Spinal cord (tissue), 10 donors: ENCODE measurements at places on chromosomes 5 and 9. TPM values are rescaled to one million over a fixed set of nuclear protein-coding genes. Genes with fewer than 3 reads are reported as not detected.

The FBP1 gene
- 1.8 TPM for total RNA-seq

The CDH6 gene
- total RNA-seq = 50.9 TPM

The HINT2 gene
- total RNA-seq = 16.3 TPM

The UNC13B gene
- total RNA-seq = 37.9 TPM

The ROR2 gene
- total RNA-seq = 3.1 TPM

The ANGPTL2 gene
- 22.1 TPM for total RNA-seq

The NR6A1 gene
- total RNA-seq = 2.8 TPM

The PPP6C gene
- total RNA-seq = 41.5 TPM

The FABP6 gene
- 2.8 TPM for total RNA-seq

The KIF12 gene
- total RNA-seq = 0.59 TPM

The SERINC5 gene
- 64.5 TPM for total RNA-seq

The C8G gene
- total RNA-seq = 1.3 TPM

The PAIP1 gene
- total RNA-seq = 135 TPM

The NKD2 gene
- 11.2 TPM for total RNA-seq

The SLC23A1 gene
- total RNA-seq = not detected

The DIRAS2 gene
- total RNA-seq = 50.8 TPM

The CTXN3 gene
- 21.4 TPM for total RNA-seq

The AQP3 gene
- 2.5 TPM for total RNA-seq

The PFDN1 gene
- 57.0 TPM for total RNA-seq

The PAX5 gene
- total RNA-seq = 0.89 TPM

The FGF1 gene
- total RNA-seq = 25.6 TPM

The PRRC2B gene
- 112 TPM for total RNA-seq

The ZNF483 gene
- total RNA-seq = 92.8 TPM

The SPAAR gene
- 0.77 TPM for total RNA-seq

The CAVIN4 gene
- 2.9 TPM for total RNA-seq

The ENC1 gene
- total RNA-seq = 99.6 TPM

The ADAMTSL1 gene
- total RNA-seq = 31.5 TPM

The NMUR2 gene
- 0.83 TPM for total RNA-seq

The UBAC1 gene
- 33.8 TPM for total RNA-seq

The GARNL3 gene
- 70.7 TPM for total RNA-seq

The AMBP gene
- total RNA-seq = not detected

The PLPPR1 gene
- 35.9 TPM for total RNA-seq

The COL23A1 gene
- total RNA-seq = 2.8 TPM

The EIF4E1B gene
- 0.44 TPM for total RNA-seq

The FTMT gene
- not detected for total RNA-seq

The SLC22A4 gene
- total RNA-seq = 4.0 TPM

The SPINK6 gene
- not detected for total RNA-seq

The KCTD16 gene
- total RNA-seq = 30.8 TPM

The TRPM3 gene
- 198 TPM for total RNA-seq

The SLC36A3 gene
- not detected for total RNA-seq

The PCDHGA4 gene
- total RNA-seq = 7.5 TPM

The IFNA2 gene
- not detected for total RNA-seq

The ADAMTS13 gene
- total RNA-seq = 6.1 TPM

The SLC1A1 gene
- 22.3 TPM for total RNA-seq

The ADAMTSL2 gene
- 6.9 TPM for total RNA-seq

The HMGCR gene
- 67.7 TPM for total RNA-seq

The ARHGEF39 gene
- total RNA-seq = 0.79 TPM

The N4BP3 gene
- total RNA-seq = 5.5 TPM

The VAV2 gene
- total RNA-seq = 18.4 TPM

The ADRA1B gene
- total RNA-seq = 2.1 TPM

The DRD1 gene
- total RNA-seq = 2.3 TPM

The DOCK8 gene
- 7.2 TPM for total RNA-seq

The PCDHGB5 gene
- 17.5 TPM for total RNA-seq

The TAF9 gene
- 68.3 TPM for total RNA-seq

The SOHLH1 gene
- 0.50 TPM for total RNA-seq

The PPP2CA gene
- total RNA-seq = 134 TPM

The VPS13A gene
- total RNA-seq = 25.6 TPM
